Stimulated activated CD4-positive, alpha-beta T cell treated with anti-CD3 and anti-CD28 coated beads, Interleukin-15, amount 100 ng/mL, for 48 hours (primary cell): ENCODE measurements at places on chromosomes 11 and 22.
A peak's percentile ranks its signal among the peaks of the same experiment; 100 is the strongest.

DNA sequence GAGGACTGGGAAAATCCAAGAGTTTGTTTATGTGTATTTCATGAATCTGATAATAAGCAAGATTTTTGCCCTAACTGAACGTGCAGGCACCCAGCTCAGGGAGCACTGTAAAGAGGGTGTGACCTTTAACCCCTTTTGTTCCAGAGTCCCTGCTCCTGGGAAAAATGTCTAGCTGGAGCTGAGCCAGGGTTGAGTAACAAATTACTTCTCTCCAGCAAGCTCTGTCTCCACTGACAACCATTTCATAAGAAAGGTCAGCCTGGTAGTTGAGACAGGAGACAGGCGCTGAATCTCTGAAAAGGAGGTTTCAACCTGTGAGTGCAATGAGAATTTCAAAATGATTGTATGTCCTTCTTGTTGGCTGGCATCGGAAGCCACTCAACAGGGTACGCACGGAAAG lies 156.4 kb upstream of the NARS2 start:
- DNase-seq: no peak

- peak; percentile 37 for DNase-seq
Observed at GRCh38 chr22:31537019-31537535, 40.7 kb downstream of the SFI1 start.

DNA sequence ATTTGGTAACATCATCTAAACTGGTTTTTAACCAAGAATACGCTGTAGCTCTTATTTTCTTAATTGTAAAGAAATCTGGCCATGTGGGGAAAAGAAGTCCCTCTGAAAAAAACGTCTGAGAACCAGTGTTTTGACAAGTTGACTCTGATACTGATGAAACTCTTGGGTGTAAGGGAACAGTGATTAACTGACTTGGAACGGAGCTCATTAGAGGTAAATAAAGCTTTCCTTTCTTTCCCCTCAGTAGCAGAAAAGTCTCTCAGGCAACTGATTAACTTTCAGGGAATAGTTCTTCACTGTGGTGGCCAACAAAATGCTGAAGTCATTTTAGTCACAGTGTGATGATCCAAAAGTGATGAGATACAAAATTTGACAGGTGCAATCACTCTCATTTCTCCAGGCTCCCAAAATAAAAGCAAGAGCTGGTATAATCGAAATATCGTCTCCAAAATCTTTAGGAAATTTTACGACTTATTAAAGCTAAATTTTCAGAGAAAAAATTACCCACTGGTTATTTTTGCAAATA lies 52.3 kb downstream of the SLC36A4 start:
- DNase-seq: no peak

DNA sequence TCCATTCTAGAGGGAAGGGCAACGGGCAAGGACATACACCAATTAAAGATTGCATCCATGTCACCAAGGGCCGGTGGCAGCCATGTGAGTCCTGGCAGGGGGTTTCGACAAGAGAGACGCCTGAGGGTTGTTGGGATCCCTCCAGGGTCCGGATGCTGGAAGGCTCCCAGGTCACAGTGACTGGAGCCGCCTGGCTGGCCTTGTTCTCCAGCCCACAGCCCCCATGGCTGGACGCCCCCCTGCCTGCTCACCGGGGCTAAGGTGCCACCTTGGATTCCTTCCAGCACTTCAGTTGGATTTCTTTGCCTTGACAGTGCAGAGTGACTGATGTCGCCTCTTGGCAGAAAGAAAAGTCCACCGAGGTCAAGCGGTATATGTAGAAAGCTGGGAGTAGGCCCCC lies 42.6 kb downstream of the ANO1 start:
- no peak for DNase-seq

DNA sequence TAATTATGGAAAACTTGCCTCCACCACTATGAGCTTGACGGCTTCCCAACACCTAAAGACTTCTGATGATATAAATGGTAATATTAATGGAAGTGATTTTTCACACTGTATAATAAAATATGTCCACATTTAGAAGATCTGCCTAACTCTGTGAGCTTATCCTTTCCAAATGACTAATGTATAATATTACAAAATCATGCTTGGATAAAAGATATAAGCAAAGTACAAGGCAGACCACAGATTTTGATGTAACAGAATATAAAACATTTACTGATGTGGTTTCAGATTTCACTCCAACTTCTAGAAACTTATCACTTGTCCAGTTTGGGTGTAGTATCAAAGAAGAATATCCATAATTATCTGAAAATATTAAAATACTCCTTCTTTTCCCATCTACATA lies 36.9 kb downstream of the GALNT18 start:
- DNase-seq: no peak

- no peak for DNase-seq
Observed at GRCh38 chr11:94046796-94047195, 25.6 kb downstream of the HEPHL1 start.

GRCh38 chr11:108871152-108871551 lies 206.3 kb downstream of the DDX10 start:
- no peak for DNase-seq

- no peak for DNase-seq
Observed at GRCh38 chr11:15801616-15802015, 554.7 kb downstream of the SOX6 start.

GRCh38 chr11:20626279-20626678 lies 26.9 kb downstream of the SLC6A5 start:
- no peak for DNase-seq

DNA sequence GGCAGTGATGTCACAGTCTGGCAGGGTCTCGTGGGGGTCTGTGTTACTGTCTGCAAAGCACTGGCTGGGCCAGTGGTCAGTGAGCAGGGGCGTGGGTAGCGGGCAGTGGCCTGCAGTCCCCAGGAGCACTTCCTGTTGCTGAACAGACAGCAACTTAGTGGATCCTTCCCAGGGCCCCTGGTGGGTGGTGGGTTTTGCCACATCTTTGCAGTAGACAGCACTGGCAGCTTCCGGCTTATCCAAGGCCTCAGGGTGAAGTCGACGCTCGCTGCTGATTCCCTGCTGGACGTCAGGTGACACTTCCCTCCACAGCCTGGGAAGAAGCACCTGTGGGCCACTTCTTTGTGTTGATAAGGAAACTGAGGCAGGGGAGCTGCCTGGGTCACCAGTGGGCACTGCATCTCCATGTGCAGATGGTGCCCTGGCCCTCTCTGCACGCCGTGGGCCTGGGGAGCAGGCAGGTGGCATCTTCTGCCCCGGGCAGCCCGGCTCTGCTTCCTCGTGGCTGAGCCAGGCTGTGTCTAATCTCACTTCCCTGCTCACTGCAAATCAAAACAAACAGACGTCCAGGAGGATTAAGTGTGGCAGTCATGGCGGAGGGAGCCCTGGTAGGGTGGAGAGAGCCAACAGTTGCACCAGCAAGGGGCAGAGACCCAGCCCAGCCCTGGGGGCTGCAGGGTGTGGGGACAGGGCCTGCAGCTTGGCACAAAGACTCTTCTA lies 79.8 kb downstream of the KCNQ1 start:
- DNase-seq: no peak

GRCh38 chr11:115891581-115891980 lies 387.4 kb upstream of the CADM1 start:
- no peak for DNase-seq

GRCh38 chr11:122375687-122376399 lies 259.8 kb upstream of the BLID start:
- no peak for DNase-seq

- DNase-seq: no peak
Observed at GRCh38 chr11:73760135-73760678, 667 bp downstream of the RAB6A start.

- DNase-seq: no peak
Observed at GRCh38 chr22:37383341-37383740, 43.9 kb downstream of the ELFN2 start.

GRCh38 chr11:100740440-100740839 lies 53.4 kb downstream of the ARHGAP42 start:
- DNase-seq: no peak

DNA sequence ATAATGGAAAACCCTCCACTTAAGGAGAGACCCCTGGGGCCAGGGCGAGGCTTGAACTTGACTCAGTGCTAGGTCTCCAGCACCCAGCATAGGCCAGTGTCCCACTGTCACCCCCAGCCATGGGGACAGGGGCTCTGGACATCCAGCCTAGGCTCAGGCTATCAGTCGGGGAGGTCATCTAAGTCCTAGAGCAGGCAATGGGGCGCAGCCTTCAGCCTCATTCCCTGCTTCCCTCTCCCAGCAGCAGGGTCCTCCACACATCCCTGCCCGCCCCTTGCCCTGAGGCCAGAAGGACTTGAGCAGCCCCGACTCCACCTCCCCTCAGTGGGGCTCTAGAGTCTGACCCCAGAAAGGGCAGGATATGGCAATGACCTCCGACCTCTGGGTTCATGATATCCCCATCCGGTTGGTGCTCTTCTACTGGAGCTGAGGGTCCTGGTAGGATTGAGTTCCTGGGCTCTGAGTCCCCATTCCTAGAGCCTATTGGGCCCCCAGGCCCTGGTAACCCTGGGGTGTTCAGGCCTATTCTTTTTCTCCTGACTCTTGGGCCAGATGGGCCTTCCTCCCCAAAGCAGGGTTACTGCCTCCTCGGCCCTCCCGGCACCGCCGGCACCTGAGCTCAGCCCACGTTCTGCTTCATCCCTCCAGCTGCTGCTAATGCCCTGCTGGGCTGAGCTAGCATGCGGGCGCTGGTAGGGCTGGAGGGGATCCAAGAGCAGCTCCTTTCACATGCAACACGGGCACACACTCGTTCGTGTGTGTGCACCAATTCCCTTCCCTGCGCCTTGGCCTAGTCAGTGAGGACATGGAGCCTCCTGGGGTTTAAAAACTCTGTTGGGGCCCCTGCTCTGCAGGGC lies 4.4 kb downstream of the CST6 start:
- no peak for DNase-seq

GRCh38 chr11:2199466-2200341 lies 28.1 kb upstream of the TH start:
- DNase-seq: no peak

- no peak for DNase-seq
Observed at GRCh38 chr22:36156119-36156514, 4.4 kb downstream of the APOL3 start.

DNA sequence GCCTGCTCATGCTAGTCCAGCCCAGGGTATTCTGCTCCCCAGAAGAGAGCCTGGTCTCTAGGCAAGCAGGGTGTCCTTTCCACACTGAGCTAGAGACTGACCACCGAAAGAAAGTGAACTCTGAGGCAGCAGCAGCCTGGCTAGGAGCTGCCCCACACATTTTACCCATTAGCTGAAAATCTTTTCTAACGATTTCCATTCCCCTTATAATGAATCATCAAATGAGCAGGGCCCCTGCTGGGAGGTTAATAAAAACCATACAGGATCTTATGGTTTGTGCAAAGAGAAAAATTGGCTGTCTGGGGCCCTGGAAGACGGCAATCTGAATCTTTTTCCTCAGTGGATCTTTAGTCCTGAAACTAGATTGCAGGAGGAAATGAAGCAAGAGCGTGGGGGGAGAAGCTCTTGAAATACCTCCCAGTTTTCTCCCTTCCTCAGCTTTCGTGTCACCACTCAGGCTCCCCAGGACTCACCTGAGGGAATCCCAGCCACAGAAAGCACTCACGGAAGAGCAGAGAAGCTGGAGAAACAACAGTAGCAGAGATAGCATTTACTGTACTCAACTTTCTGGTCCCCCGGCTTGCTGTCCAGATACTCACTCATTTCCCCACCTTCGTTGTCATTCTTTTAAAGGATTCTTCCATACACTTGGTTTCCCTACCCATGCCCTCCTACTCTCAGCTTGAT lies 74.7 kb upstream of the CD44 start:
- no peak for DNase-seq

- no peak for DNase-seq
Observed at GRCh38 chr11:121656328-121657090, 203.7 kb upstream of the SORL1-AS1 start.

DNA sequence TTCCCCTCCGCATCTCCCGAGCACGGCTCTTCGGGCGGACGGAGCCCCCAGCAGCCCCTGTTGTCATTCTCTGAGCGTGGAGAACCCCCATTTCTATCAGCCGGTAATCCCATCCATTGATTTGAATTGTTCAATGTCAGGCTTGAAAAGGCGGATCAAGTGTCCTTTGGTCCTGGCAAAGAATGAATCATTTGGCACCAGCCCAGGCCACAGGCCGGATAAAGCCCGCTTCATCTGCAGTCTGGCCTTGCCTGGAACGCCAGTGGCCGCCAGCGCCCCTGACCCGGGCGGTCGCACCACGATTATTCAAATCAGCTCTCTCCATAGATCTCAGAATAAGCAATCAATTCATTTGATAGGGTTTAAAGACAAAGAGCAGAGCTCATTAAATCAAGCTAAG lies 188.9 kb downstream of the BRD1 start:
- no peak for DNase-seq

DNA sequence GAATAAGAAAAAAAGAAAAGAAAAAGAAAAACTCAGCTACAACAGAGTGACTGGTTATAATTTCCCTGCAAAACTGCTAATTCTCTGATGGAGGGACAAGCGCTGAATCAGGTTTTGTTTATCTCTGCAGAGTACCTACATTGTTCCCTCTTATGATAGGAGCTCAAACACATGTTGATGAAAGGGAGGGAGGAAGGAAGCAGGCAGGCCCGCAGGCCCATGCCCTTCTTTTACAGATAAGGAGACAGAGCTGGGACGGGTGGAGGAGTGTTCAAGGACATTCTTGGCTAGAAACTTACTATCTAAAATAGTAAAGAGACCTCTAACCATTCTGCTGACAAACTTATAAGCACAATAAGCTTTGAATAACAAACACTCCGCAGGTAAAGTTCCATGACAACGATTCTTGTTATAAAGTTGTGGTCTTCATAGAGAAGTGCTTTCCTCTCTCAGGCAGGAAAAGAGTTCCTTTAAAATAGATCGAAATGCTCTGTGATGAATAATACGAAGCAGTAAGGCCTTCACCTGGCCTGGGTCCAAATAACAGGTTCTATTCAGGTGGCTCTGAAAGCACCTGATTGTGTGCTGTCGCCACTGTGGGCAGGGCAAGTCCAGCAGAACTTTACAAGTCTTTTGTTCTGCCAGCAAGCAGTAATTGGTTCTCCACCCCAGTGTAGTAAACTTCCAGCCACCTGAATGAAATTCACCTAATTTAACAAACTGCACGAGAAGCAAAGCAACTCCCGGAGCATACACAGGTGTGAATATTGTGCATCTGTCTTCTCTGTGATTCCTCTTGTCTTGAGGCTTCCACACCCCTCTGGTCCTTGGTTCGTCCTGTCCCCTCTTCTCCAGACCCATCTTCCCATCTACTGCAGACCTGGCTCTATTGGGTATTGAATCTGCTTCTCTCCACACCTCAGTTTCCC lies 15.3 kb upstream of the MICAL2 start:
- DNase-seq: no peak

- DNase-seq: no peak
Observed at GRCh38 chr11:72745925-72746550, 6.2 kb downstream of the ARAP1 start.

DNA sequence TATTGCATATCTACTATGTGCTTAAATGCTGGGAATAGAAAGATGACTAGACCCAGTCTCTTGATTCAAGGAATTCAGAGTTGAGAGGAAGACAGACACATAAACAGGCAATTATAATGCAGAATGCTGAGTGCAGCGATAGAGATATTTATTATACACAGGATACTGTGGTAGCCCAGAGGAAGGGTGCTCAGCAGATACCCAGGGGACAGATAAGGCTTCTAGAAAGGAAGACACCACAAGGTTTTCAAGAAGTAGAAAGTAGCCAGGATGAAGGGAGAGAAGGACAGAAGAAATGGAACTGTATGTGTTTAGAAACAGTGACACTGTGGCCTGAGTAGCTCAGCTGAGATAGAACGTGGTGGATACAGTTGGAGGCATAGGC lies 79.4 kb upstream of the NNMT start:
- DNase-seq: no peak
